Dermis blood vessel endothelial cell (primary cell): ENCODE measurements at places on chromosomes 12 and 14.

DNA sequence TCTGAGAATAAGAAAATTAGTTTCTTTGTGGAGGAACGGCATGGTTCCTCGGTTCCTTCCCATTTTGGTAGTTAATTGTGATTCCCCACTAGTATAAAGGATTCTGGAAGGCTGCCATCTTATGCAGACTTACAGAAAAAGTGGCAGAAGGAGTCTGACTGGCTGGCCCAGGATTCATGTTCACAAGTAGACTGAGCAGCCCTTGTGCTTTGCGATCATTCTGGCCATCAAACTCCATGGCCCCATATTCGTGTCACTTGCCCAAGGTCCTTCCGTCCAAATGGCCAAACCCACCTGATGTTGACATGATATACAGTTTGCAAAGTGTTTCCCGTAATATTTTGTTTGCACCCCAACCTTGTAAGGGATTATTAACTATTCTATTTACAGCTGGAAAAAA lies 297.2 kb upstream of the AMIGO2 start:
- DNase-seq: no peak

GRCh38 chr12:78863482-78864402 lies 832 bp upstream of the SYT1 start:
- DNase-seq: peak; percentile 78

GRCh38 chr12:101209319-101210302 lies at the start of gene SLC5A8:
Gene SLC5A8, minus strand, starts transcription at chr12:101210238. Its CDS starts 390 bp downstream, at chr12:101209848.
- no peak for DNase-seq

GRCh38 chr12:121776190-121777098 lies 17.0 kb downstream of the RHOF start:
- peak; percentile 82 for DNase-seq

DNA sequence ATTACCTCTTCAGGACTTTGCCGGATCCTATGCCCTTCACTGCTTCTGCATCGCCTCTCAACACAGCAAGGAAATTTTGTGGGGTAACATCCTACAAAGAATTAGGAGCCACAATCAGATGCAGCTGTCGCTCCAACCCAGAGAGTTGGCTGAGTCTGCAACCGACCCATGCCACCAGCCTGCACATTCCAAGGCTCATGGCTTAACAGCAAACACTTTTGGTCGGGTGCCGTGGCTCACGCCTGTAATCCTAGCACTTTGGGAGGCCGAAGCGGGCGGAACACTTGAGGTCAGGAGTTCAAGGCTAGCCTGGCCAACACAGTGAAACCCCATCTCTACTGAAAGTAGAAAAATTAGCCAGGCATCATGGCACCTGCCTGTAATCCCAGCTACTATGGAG lies 32.3 kb downstream of the LGMN start:
- DNase-seq: no peak

- peak; percentile 99 for DNase-seq
Observed at GRCh38 chr12:90253674-90254181, 545.1 kb upstream of the ATP2B1 start.

- peak; percentile 33 for DNase-seq
Observed at GRCh38 chr12:93243689-93244513, 133.8 kb upstream of the NUDT4 start.

- DNase-seq: no peak
Observed at GRCh38 chr14:58815161-58815701, 177.5 kb downstream of the DACT1 start.

DNA sequence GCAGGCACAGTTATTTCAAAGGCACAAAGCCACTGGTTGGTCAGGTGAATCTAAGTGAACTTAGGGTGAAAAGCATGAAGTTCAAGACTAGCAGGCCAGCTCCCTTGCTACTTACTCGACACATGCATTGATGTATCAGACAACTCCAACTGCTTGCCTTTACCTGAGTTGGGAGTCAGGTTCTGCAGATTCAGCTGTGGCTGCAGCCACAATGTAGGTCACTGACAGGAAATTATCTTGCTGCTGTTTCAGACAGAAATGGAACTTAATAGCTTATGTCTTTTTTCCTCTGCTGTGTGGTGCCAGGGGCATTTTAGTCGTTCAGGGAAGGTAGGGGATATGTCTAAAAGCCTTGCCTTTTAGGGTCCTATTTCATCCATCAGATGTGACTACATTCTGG lies 125.6 kb upstream of the RPH3A start:
- DNase-seq: no peak

- DNase-seq: peak; percentile 12
Observed at GRCh38 chr14:75437201-75438143, 9.7 kb downstream of the JDP2 start.

GRCh38 chr12:24244801-24245200 lies 295.3 kb upstream of the SOX5 start:
- no peak for DNase-seq

- no peak for DNase-seq
Observed at GRCh38 chr12:112175361-112176155, 50.2 kb downstream of the TRAFD1 start.

DNA sequence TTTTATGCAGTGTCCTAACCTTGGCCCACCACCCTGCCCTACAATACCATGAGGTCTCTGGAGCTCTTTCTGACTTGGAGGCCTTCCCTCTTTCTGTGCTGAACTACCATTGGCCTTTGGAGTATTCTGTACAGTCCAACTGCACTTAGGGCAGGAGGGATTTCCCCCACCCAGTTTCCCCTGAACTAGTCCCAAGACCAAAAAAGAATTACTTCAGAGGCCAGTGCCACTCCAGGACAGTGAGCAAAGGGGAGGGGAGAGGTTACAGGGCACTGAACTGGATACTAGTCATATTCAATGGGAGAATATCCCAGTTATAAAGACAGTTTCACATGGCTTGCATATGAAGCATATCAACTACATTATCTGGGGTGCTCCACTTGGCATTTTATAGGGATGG lies 6.1 kb downstream of the SLCO1A2 start:
- DNase-seq: no peak

GRCh38 chr12:80553316-80553715 lies 109.3 kb downstream of the PTPRQ start:
- peak; percentile 19 for DNase-seq

DNA sequence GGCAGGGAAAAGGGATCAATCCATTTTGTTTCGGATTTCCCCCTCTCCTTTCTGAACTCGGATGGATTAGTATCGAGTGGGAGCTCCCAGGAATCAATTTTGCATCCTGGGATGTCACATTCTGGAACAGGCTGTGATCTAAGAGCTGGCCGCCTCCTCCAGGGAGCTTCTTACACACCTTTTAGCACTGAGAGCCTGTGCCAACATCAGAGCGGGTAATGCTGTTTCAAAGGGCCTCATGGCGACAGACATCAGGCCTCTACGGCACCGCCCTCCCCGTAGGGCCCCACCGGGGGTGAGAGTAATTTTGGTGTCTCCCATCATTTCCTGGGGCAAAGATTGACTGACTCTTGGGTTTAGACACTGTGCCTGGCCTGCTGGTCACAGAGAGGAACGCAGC lies 2.7 kb downstream of the GALNT9 start:
- DNase-seq: no peak

DNA sequence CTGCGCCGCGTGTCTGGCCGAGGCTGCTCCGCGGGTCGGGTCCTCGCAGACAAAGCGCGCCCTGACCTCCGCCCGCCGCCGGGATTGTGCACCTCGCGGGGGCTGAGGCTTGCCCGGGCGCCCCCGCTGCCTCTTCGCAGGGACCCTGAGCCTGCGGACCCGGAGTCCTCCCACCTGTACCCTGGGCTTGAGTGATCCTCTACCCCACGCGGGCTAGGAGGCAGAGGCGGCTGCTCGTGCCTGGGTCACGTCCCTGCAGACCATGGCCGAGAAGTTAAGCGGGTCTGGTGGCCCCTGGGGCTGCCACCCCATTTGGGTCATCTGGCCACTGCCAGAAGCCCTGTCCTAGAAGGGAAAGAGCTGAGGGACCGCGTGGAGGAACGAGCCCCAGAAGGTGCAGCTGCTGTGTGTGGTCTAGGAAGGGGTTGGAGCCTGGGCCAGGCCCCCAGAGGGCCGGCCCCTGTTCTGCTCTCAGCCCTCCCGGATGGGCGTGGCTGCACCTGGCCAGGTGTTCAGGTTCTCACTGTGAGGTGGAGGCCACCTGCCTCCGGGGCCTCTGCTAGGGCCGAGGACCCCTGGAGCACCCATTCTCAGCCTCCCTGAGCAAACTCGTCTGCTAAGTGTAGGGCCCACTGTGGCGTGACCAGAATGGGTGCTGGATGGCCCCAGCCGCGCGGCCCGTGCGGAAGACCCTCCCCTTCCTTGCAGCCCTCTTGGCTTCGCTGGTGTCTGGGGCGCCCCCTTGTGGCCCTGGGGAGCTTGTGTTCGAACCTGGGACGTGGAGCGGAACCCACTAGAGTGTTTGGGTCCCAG lies 49.6 kb downstream of the LRCOL1 start:
- DNase-seq: peak; percentile 86

- no peak for DNase-seq
Observed at GRCh38 chr14:80428171-80428570, 216.9 kb upstream of the DIO2 start.

DNA sequence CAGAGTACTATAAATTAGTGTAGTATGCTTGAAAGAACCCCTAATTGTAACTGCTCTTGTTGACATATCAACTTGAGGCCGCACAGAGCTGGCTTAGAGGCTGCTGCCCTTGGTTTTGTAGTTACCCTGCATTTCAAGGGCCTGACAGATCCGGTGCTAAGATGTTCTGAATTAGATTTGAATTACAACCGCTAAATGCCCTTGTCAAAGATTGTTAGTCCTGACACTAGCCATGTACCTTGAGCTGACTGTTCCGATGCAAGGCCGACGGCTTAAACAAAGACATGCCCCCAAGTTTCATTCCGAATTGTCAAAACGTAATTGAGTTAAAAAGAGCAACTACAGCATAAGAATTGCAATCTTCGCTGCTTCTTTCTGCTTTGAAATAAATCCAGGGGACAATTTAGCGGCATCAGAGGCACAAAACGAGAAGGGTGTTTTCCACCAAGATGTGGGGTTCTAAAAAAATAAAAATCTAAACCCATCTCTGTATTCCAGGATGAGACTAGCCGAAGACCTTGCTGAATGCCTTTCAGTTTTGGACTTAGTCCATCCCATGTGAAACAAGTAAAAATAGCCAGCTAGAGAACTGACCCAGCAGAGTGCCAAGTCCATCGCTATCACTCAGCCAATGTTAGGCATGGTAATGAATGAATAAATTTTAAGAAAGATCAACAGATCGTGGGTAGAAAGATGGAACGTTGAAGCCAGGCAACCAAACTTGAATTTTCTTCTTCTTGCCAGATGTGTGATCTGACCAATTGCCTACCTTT lies 148.7 kb downstream of the DICER1 start:
- DNase-seq: no peak

DNA sequence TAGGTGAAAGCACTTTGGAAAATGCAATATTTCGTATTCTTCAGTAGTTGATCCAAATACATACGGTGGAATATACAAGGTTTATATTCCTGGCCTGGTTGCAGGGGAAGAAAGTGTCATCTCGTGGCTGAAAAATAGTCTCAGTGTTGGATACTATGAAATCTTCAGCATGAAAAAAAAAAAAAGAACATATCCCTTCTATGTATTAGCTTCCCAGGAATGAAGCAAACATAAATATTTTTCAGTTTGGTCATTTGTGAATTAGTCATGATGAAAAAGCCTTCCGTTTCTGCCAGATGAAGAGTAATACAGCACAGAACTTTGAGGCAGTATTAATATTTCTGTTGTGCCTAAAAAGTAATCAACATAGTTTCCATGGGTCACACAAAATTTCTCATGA lies 36.7 kb downstream of the FLRT2 start:
- peak; percentile 74 for DNase-seq

DNA sequence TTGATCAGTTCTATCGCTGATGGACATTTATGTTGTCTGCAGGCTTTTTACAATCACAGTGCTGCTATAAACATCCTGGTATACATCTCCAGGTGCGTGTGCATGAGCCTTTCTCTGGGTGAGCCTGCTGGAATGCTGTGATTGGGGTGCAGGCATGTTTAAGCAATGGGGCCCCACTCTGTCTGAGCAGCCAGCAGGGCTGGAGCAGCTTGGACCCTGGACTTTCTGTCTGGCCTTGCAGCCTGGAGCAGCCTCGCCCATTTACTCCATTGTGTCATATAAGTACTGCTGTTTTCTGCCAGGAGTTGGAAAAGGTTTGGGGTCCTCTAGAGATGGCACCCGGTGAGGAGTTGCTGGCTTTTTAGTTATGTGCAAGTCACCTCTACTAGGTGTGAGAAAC lies 199.0 kb downstream of the KIF26A start:
- DNase-seq: no peak

DNA sequence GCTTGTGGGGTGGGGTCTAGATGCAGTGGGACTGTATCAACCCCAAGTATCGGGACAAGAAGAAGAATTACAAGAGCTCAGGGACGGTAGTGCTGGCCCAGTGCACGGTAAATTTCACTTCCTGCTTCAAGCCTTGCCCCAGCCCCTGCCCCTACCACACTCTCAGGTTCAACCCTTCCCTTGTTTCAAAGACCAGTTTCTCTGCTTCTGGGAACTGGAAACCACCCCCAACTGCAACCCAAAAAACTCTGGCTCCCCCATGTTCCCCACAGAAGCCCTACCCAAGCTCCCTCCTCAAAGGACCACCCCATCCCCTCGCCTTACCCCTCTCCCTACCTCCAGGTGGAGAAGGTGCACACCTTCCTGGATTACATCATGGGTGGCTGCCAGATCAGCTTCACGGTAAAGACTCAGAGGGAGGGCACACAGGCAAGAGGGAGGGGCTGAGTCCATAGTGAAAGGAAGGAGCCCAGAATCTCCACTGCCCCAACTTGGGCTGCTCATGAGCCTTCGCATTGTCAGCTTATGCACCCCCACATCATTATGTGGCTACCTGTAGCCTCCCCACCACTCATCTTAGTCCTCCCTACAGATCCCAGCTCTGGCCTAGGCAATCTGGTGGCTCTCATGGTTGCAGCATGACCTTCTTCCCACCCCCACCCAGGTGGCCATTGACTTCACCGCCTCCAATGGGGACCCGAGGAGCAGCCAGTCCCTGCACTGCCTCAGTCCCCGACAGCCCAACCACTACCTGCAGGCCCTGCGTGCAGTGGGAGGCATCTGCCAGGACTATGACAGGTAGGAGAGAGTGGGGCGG lies 4.3 kb downstream of the CPNE6 start:
- DNase-seq: no peak

- no peak for DNase-seq
Observed at GRCh38 chr12:49470986-49471385, 67.8 kb upstream of the KCNH3 start.

GRCh38 chr12:104686196-104686595 lies 229.4 kb downstream of the CHST11 start:
- DNase-seq: peak; percentile 56

DNA sequence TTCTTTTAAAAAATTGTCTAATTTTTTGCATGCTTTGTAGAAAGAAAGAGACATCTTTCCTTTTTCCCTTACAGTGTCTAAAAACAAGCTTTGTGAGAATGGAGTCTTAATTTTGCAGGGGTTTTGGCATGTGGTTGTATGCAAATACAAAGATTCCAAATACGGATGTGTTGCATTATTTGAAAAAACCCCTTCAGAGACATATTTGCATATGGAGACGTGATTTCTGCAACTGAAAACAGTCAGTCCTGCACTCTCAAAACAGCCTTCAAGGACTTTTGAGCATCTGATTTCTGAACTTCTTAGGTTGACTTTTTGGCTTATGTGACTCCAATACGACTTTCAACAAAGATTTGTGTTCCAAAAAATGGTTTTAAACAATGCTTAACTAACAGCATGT lies 7.8 kb downstream of the IRAK3 start:
- DNase-seq: no peak
